Myocyte (in vitro differentiated cells): ENCODE measurements at places on chromosomes 6 and 20.

GRCh38 chr6:62716719-62717118, 430.7 kb upstream of the KHDRBS2 start:
- no peak for DNase-seq

DNA sequence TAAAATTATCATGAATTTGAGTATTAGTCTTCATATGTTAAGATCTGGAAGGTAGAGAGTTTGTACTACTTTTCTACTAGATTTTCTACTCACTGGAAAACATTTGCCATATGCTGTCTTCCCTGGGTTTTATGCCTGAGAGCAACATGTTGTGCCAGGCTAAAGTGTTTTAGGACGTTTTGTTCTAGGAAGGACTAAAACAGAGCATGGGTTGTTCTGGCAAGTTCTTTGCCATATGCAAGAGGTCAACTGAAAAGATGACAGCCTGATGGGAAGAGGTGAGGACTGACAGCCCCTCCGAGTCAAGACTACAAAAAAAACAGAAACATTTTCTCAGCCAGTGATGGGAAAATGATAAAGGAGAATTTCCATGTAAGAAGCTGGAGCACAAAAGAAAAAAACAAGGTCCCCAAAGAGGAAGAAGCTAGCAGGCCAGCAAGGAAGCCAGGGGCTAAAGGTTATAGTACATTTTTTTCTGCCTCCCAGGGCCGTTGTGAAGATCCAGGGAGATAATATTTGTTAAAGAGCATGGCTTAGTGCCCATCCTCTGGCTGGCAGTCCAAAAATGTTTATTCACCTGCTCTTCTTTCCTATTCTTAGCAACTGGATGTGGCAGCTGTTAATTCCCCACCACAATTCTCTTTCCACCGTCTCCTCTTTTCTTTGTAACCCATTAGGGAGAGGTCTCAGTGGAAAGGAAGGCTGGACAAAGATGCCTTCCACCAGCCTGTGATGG, 7.8 kb downstream of the SCGN start:
- DNase-seq: peak; percentile 84

- DNase-seq: peak; percentile 2
Observed at GRCh38 chr20:22630701-22631100, 46.3 kb upstream of the FOXA2 start.

GRCh38 chr6:142786476-142786875, 158.5 kb downstream of the HIVEP2 start:
- DNase-seq: no peak

DNA sequence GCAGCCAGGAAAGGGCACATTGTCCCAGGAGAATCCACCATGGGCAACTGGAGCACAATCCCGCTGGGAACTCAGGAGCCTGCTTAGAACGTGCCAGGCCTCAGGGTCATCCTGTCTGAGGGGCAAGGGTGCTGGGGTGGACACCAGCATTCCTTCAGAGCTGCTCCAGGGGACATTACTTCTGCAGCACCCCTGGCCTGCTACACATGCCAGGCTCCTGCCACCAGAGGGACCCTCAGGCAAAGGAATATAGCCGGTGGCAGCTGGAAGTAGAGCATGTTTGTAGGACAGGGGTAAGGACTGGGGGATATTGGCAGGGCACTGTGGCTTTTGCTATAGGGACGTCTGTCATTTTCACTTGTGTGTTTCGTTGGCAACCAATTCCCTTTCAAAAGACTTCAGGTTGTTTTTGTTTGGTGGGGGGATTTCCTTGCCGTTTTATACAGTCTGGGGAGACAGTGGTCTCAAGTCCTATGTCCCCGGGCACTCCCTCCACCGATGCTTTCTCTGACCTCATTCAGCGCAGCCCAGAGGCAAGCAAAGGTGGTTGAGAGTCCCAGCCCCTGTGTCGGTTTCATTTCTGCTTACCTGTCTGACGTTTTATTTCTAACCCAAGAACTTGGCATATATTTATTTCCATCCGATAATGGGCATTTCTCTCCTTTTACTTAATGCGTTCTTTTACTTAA, 130.8 kb downstream of the JPH2 start:
- peak; percentile 63 for DNase-seq

DNA sequence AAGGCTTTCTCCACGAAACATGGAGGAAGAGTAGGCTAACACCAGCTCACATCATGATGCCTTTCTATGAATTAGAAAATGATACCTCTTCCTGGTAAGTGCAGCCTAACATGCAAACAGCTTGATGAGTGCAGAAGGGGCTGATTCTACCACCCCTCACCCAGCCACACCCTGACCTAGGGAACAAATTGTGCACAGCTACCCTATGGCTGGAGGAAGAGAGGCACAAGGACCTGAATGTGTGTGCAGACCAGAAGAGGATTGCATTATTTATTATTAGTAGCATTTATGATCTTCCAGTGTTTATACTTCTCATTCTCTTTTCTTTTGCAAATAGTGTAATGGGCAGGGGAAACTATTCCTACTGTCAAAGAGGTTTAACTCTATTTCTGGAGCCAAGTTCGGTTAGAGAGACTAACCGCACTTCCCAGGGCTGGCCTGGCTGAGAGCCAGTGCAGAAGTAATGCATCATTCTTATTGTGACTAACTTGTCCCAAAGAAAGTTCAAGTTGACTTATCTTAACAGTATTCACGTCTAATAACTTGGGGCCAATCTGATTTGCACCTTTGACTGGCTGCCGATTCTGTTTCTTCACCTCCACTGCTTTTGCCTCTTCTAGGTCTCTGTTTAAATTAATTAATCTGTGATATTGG, 237.5 kb downstream of the CD83 start:
- peak; percentile 93 for DNase-seq

GRCh38 chr6:149922642-149923326, at the start of gene RAET1G:
Gene RAET1G, minus strand, starts transcription at chr6:149923121. Its CDS starts 111 bp downstream, at chr6:149923010.
- DNase-seq: peak; percentile 90

DNA sequence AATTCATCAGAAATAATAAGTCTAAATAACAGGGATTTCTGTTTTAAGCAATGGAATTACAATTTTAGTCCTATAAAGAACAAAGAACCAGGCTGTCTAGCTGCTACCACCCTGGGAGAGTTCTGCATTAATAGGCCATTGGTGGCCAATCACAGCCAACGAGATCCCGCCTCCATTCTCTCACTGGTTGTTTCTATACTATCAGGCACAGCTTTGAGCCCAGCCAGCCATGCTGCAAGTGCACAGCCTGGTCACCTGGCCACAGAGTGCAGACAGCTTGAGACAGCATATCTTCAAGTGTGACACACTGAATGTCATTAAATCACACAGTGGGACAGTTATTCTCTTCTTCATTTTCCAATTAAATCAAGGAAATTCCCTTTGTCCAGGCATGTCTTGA, 16.1 kb upstream of the RAB22A start:
- no peak for DNase-seq

DNA sequence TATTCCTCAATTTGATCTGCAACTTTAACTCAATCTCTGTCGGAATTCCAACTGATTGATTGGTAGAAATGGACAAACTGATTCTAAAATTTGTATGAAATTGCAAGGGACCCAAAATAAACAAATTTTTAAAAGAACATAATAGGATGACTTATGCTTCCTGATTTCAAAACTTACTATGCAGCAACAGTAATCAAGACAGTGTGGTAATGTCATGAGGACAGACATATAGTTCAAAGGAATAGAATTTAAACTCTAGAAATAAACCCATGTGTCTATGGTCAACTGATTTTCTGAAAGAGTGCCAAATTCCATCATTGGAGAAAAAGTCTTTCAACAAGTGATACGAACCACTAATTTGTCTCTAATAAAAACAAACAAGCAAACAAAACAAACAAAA, 1320.1 kb upstream of the GJE1 start:
- DNase-seq: no peak

- no peak for DNase-seq
Observed at GRCh38 chr6:68738039-68738438, 103.0 kb downstream of the ADGRB3 start.

DNA sequence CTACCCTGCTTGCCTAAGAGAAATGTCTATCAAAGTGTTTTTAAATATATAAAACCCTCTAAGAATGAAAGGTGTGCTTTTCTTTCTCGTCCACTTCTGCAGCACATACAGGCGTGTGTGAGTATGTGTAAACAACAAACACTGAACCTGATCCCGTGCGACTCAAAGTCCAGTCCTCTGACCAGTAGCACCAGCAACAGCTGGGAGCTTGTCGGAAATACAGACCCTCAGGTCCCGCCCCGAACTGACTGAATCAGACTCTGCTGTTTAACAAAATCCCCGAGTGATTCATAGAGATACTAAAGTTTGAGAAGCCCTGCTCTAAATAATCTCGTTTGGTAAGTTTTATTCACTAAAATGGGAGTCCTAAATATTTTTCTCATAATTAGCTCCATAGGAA, 208.0 kb upstream of the KCNQ5 start:
- DNase-seq: peak; percentile 86

DNA sequence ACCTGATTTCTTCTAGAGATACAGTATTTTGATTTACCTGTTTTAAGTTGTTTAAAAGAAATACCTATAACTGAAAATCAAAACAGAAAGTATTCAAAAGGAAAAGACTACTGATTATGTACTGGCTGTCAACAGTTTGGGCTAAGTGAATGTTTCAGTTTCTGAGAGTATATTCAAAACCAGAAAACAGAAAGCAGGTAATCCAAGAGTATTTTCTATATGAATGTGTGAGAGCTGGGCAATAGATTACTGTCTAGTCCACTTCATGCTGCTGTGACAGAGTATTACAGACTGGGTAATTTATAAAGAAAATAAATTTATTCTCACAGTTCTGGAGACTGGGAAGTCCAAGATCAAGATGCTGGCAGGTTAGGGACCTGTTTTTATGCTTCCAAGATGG, 261.0 kb downstream of the ARHGAP18 start:
- DNase-seq: no peak

DNA sequence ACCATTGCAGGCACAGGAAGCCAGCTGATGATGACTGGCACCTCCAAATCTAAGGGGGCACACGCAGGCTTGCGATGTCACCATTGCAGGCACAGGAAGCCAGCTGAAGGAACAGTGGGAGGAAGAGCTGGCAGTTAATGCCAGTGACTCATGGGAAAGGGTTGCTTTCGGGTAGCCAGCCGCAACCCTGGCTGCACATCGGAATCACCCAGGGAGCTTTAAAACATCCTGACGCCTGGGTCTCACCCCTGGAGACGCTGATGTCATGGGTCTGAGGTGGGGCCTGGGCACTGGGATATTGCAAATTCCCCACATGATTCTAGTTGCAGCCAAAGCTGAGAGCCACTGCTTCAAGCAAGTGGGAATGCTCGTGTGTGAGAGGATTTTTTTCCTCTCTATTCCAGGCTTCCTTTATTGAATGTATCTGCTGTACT, 16.1 kb upstream of the CCN6 start:
- DNase-seq: peak; percentile 97

DNA sequence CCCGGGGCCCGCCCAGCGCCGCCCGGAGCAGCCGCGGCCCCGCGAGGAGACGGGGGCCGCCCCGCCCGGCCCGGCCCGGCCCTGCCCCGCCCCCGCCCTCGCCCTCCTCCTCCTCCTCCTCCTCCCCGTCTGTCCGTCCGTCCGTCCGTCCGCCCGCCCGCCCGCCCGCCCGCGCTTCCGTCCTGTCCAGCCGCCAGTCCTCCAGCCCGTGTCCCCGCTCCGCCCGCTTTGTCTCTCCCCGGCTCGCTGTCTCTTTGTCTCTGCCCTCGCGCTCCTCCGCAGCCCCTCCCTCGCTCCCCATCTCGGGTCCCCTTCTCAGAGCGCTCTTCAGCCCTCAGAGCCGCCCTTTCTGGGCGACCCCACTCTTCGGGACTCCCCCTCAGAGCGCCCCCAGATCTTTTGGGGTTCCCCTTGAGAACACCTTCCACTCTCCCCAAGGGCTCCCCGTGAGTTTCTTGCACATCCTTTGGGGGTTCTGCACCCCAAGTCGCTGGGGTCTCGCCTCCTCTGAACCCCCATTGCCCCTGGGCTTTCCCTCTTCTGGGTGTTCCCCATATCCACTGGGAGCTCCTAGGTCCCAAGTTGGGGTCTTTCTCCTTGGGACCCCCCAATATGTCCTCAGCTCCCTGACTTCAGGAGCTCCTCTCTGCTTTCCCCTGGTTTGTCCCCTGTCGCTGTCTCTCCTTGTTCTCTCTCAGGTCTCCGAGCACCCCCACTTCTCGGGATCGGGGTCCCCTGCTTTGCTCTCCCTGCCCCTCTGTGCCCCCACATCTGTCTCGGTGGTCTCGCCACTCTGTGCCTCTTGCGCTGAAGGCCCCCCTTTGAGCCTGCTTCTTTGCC, 79.5 kb upstream of the MYL9 start:
- DNase-seq: peak; percentile 67

DNA sequence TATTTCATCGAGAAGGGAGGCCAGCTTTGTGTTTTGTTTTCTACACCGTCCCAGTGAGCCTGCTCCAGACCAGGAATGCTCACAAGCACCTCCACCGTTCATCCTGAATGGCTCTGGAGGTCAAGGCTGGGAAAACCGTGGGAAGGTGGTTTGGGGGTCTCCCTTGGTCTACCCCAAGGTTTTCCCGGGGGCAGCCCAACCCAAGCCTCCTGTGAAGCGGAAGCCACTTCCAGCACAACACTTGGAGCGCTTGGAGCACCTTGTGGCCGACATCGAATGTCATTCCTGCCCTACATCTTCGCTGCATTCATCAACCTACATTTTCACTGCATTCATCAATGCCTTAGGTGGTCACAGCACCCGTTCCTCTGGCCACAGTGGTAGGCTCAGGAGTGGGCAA, 255.6 kb upstream of the PMEPA1 start:
- DNase-seq: no peak

DNA sequence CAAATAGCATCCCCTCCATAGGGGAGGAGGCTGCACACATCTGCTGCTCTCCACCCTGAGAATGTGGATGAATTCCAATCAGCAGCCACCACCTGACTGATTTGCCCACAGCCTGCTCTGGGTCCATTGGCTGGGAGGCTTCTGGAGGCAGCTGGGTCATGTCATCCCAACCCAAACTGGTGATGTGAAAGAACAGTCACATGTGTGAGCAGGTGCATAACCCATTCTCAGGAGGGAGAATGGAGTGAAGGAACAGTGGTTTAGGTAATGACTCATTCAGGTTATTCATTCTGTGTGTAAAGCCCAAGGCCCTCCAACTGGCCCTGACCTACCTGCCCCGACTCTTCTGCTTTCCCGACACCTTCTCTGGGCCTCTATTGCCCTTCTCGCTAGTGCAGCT, 90.9 kb upstream of the GCM1 start:
- peak; percentile 55 for DNase-seq
